ENCODE measurements at places on chromosomes 7 and 10.

DNA sequence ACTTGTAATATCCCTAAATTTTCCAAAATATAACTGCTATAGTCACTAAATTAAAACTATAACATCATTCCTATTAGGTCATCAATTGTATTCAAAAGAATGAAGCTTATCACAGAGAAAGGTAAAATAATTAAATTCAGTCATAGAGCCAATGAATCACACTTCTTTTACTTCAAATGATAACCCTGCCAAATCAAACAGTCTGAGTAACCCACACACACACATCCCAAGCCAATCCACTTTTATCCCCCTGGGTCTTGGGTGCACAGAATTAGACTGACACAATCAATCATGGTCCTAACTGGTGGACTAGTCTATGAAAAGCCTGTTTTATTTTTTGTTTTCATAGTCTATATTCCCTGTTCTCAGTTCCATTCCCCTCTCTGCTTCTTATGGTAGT lies 25.6 kb downstream of the CTNNA3 start:
- no peak for DNase-seq

GRCh38 chr10:80498833-80499741 lies 38.6 kb upstream of the SH2D4B start:
- no peak for DNase-seq

DNA sequence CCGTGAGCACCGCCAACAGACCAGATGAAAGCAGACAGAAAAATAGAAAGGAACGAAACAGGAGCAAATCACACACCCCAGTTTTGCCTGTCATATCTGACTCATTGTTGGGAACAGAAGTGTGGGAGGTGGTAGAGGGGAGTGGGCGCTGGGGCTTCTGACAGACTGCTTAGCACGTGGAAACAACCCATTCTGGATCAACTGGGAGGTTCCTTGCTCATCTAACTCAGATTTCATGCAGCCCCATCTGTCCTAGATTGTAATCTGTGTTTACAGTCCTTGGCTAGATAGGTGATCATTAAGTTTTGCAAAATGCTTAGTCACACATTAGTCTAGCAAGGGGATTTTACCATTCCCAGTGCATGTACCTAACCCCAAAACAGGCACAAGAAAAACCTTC lies 154.1 kb downstream of the NRP1 start:
- no peak for DNase-seq

GRCh38 chr10:31768467-31768866 lies 160.2 kb downstream of the ARHGAP12 start:
- no peak for DNase-seq

- no peak for DNase-seq
Observed at GRCh38 chr7:101733713-101734475, 83.5 kb upstream of the CUX1 start.

- DNase-seq: no peak
Observed at GRCh38 chr10:12938271-12938670, 63.2 kb downstream of the CCDC3 start.

DNA sequence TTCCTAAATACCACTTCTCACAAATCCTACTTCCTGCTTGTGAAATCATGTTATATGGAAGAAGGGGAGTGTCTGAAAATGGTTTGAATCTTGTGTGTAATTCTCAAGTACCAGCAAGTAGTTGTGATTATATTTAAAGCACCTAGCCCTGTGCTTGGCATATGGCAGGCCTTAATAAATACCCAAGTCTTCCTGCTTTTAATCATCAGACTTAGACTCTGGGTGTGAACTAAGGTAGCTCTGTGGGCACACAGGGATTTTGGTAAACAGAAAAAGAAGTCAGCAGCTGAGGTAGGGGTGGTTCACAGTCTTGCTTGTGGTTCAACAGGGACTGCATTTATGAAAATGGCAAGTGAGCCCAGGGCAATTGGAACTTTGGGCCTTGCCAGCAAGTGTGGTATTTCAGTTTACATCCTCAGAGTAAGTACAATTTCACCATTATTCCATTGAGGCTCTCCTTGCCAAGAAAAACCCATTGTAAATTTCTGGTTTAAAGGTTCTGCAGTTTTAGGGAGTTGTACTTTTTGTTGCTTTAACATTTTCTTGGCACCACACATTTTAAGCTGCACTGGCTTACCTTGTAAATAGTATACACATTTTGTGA lies 215.5 kb downstream of the AUTS2 start:
- DNase-seq: no peak

- no peak for DNase-seq
Observed at GRCh38 chr7:50591480-50592438, 26.6 kb upstream of the DDC start.

- DNase-seq: no peak
Observed at GRCh38 chr7:137476937-137477336, 133.4 kb upstream of the PTN start.

GRCh38 chr10:102261842-102262241 lies 16.5 kb downstream of the GBF1 start:
- no peak for DNase-seq
